ENCODE measurements at places on chromosomes 1 and 21.

- DNase-seq = peak; percentile 66
Observed at GRCh38 chr1:154608397-154609270, 648 bp upstream of the ADAR start.

DNA sequence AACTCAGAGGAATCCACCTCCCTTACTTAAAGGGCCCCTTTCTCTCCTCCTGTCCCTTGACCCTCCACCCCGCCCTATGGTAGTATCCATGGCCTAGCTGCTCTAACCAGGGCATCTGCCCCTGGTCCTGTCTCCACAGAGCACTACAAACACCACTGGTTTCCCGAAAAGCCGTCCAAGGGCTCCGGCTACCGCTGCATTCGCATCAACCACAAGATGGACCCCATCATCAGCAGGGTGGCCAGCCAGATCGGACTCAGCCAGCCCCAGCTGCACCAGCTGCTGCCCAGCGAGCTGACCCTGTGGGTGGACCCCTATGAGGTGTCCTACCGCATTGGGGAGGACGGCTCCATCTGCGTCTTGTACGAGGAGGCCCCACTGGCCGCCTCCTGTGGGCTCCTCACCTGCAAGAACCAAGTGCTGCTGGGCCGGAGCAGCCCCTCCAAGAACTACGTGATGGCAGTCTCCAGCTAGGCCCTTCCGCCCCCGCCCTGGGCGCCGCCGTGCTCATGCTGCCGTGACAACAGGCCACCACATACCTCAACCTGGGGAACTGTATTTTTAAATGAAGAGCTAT, 1.7 kb downstream of the BTG2 start:
- no peak for DNase-seq

DNA sequence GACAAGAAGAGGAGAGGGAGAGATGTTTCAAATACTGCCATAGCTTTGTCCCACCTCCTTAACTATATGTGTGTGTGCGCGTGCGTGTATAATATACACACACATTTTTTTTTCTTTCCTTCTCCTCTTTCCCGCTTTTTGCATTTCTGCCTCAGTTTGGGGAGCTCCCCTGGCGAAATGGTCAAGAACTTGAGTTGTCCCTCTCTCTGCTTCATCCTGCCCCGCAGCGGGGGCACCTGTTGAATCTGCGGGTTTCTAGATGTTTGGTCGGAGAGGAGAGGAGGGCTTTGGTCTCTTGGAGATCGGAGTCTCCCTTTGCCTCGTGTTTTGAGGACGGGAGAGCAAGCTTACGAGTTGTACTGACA, 504 bp downstream of the SCCPDH start:
- DNase-seq = peak; percentile 51

- no peak for DNase-seq
Observed at GRCh38 chr1:156097499-156098178, 15.4 kb upstream of the MEX3A start.

- no peak for DNase-seq
Observed at GRCh38 chr1:22262583-22262982, 119.7 kb upstream of the WNT4 start.

DNA sequence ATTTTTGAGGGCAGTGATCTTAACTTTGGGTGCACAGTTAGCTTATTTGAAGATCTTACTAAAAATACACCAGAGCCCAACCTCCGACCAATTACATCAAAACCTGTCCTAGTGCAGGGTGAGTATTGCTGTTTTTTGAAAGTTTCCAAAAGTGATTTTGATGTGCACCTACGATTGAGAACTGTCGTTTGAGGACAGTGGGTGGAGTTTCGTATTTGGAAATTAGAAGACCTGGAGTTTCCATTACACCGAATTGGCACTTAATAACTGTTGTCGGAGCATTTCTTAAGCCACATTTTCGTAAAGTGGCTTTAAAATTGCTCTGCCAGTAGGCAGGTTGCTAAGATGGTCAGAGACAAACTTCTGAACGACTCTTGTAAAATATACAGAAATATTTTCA, 1.1 kb downstream of the SOD1 start:
- no peak for DNase-seq

- no peak for DNase-seq
Observed at GRCh38 chr1:209768354-209768774, 12.5 kb downstream of the TRAF3IP3 start.

DNA sequence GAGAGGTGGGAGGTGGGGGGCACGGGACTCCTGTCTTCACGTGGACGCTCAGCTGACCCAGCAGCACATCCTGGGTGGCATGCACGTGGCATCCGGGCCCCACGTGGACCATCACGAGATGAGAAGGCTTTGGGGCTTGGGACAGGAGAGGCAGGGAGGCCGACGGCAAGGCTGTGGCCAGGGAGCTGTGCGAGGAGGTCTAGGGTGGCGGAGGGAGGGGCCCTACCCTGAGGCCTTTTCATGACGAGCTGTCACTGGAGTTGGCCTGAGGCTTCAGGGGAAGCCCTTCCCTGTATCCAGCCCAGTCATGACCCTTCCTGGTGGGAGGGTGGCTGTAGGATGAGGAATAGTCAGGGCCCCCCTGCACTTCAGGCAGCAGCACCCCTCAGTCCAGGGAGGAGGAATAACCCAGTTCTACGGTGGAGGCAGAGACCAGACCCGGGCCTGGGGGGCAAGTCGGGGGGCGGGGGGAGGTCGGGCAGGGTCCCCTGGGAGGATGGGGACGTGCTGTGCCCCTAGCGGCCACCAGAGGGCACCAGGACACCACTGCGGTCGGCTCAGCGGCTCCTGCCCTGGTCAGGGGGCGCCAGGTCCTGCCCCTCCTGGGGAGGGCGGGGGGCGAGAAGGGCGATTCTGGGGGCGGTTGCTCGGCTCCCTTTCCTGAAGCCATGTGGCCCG, 2.0 kb upstream of the PERM1 start:
- no peak for DNase-seq

GRCh38 chr1:110541906-110542395, 23.0 kb upstream of the KCNA10 start:
- DNase-seq = no peak

GRCh38 chr1:164640686-164641352, 81.8 kb downstream of the PBX1 start:
- no peak for DNase-seq

DNA sequence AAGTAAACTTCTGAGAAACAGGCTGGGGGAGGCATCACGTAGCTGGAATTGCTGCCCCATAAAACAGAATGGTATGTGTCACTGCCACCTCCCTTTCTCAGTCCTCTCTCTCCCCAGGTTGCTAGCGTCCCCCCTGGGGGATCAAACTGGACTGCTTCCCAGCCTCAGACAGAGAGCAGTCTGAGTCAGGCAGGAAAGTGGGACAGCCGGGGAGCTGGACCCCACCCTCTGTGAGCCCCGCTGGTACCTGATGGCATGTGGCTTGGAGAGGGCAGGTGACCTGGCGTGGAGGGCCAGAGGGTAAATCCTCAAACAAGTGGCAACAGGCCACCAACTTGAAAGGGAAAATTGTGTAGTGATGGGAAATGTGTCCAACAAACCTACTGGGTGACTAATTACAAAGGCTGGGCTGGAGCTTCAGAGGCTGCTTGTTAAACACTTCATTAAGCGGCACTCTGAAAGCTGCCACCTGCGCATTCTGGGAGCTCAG, 1.0 kb upstream of the SFN start:
- peak; percentile 38 for DNase-seq

GRCh38 chr1:36652011-36652410, 169.3 kb upstream of the CSF3R start:
- DNase-seq = no peak

DNA sequence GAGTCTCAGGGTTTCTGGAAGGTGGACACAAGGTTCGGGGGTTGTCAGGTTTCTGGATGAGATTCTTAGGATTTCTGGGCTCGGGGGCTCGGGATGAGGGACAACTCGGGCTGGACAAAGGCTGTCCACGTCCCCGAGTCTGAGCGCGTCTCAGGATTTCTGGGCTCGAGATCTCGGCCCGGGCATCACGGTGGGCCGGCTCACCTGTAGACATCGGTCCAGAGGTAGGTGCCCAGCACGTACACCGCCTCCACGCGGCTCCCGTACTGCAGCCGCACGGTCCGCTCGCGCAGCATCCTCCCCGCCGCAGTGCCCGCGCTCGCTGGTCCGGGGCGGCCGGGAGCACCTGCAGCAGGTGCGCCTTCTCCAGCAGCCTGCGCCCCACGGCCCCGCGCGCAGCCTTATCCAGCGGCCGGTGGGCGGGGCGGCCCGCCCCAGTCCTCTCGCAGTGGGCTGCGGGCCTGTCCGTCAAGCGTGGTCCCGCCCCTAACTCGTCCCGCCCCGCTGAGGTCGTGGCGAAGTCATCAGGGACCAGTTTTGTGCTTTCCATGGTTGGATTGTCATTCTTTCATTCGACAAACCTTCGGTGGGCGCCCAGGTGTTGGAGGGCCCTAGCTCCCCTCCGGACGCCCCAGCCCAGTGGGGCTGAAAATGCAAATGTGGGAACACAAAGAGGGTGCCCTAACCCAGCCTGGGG, at the start of gene PADI2:
PADI2 (minus strand) TSS at position 376 of the 697 bp plus-strand sequence; CDS start at position 296, 80 bp downstream.
- DNase-seq = peak; percentile 15

GRCh38 chr1:49046305-49046704, 269.6 kb upstream of the BEND5 start:
- no peak for DNase-seq

DNA sequence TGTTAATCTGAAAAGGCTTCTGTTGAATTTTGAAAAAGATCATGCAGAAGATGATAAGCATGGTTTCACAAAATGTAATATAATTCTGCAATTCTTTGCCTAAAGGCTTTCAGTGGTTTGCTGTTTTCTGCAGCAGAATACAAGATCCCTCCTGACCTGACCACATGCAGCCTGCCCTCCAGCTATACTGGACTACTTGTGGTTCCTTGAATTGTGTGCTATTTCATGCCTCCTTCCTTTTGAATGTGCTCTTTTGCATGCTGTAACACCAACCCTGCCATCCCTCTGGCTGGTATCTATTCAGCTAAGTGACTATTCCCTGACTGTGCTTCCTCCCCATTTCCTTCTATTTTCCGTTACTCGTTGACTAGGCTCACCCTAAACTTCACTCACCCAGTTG, 55.5 kb downstream of the CACNA1E start:
- DNase-seq = no peak

- no peak for DNase-seq
Observed at GRCh38 chr1:205236526-205236925, 8.8 kb downstream of the TMCC2 start.

DNA sequence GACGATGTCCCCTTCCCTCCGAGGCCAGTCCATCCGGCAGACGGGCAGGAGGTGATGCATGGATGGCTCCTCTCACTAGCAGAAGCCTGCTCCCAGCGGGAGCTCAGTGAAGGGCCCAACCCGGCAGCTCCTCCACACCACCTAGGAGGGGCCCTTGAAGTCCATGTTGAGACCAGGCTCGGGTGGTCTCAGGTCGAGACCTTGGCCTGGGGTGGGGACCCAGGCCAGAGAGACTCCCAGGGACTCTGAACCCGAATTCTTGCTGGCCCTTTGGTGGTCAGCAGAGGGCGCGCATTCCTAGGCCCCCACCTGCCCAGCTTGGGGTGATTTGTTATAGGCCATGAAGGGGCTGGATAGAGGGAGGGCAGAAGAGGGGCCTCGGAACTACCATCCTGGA, 642 bp upstream of the NT5C1A start:
- no peak for DNase-seq

DNA sequence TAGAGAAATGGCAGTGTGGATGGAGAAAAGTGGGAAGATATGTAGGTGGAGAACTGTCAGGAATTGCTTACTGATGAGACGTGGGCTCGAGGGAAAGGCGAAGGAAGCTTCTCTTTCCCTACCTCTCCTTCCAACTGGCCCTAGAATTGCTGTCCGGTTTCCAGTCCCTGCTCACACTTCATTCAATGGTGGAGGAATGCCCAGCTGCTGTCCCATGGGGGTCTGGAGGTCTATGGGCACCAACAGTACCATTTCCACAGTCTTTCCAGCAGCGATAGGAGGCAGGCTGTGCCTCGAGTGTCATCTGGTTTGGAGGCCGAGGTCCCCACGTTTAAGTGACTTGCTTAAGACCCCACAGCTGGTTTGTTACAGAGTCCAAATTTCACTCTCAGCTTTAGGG, 31.5 kb upstream of the CD1D start:
- no peak for DNase-seq

GRCh38 chr1:201966171-201966570, 10.9 kb downstream of the TIMM17A start:
- no peak for DNase-seq

- DNase-seq = peak; percentile 54
Observed at GRCh38 chr1:171110621-171111326, 20.1 kb downstream of the FMO3 start.

DNA sequence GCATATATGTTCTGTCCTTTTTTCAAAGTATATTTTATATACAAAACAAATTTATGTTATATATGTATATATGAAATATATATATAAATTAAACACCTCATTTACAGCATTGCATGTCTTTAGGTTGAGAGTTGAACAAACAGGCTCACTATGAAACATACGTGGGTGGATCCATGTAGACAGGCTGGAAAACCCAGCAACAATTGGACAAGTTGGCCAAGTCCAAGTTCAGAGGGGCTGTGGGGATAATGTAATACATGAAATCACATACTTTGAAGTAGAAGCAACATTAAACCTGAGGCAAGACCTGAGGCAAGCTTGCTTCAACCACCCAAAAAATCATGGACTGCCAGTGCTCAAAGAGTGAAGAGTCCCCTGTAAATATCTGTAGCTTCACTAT, 39.7 kb downstream of the KCNJ6 start:
- no peak for DNase-seq

All from fibroblast of skin of right quadriceps (primary cell).